ENCODE measurements at places on chromosomes 11 and 22. TPM values are rescaled to one million over a fixed set of nuclear protein-coding genes. Genes with fewer than 3 reads are reported as not detected.

TBX10 gene
- total RNA-seq: not detected

TRMT112 gene
- 247 TPM for total RNA-seq

SOX10 gene
- 4.2 TPM for total RNA-seq

WNT11 gene
- total RNA-seq: 18.3 TPM

KDM4D gene
- 1.0 TPM for total RNA-seq

Measured in skeletal muscle tissue (tissue), 5 donors.